NCI-H1105 (cell line): ENCODE measurements at places on chromosomes 6 and 20.

DNA sequence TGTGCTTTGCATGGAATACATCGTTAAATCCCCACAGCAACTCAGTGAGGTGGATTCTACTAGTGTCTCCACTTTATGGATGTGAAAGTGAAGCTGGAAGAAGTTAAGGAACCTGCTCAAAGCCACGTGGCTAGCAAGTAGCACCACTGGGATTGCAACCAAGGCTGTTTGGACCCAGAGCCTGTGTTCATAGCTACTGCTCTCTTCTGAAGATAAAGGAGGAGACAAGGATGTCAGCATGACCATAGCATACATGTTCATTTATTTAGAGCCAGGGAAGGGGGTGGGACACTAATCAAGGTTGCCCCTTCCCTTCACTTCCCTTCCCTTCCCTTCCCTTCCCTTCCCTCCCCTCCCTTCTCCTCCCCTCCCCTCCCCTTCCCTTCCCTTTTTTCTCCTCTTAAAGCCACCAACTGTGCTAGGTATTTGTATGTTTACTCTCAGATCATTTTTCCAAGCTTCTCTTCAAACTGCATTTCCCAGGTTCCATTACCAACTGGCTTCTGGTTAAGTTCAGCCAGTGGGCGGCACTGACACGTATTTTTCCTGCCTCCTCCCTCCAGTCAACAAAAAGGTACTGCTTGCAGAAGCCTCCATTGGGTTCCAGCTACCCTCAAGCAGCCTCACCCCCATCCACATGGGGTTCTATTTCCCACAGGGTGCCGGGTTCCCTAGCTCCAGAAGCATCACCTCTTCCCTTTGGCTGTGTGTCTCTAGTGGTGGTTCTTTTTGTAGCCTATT, 134.9 kb downstream of the BCAS1 start:
- no peak for DNase-seq

DNA sequence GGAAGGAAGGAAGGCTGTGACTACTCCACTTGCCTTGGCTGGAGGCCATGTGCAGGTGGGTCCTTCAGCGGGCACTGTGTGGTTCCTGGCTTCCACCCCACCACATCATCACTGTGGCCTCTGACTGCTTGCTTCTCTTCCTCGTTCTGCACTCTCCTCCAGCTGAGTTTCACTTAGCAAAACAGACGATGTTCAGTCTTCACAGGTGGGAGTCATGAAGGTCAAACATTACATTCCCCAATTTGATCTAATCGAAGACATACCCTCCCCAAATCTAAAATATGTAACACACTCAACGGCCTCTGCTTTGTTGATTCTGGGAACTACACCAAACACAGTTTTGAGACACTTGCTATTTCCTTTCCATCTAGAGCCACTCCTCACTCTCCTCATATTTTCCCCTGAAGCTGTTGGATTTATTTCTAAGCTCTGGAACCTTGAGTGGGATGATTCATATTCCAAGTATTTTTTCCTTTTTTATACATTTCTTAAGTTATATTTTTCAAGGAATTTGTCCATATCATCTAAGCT, 132.5 kb upstream of the FOXA2 start:
- no peak for DNase-seq

DNA sequence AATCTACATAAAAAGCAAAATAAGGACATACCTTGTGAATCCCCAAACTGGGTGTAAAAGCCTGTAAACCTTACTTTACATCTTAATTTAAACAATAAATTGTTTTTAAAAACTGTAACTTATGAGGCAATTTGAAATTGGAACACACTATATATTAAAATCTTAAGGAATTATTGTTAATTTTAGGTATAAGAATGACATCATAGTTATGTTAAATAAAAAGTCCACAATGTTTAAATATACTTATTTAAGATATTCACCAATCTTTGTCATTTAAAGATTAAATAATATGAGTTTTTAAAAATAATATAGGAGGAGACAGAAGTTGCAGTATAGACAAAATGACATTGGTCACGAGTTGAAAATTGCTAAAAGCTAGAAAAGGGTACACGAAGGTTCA, 621.9 kb upstream of the POU3F2 start:
- DNase-seq = no peak

DNA sequence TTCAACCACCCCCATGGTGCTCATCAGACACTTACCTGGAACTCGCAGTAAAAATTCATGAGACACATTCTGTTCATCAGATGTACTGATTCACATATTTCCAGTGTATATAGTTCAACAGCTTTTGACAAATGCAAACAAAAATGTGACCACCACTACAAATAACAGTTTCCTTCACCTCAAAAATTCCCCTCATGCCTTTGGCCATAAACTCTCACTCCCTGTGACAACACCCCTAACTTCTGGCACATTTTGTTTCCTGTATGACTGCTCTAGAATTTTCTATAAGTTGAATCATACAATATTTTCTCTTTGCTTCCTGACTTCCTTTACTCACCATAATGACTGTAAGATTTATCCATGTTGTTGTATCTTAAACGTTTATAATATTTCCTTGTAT, 63.7 kb downstream of the C6orf118 start:
- no peak for DNase-seq

GRCh38 chr20:63194007-63194796, 21.7 kb downstream of the YTHDF1 start:
- DNase-seq = no peak
